Astrocyte (in vitro differentiated cells and primary cell): ENCODE measurements at places on chromosomes 7 and 10. TPM values are rescaled to one million over a fixed set of nuclear protein-coding genes. Genes with fewer than 3 reads are reported as not detected.

- H3K27me3 ChIP-seq = no peaks in the 10 kb centered on the region
- no peaks in the 10 kb centered on the region for H3K4me1 ChIP-seq
- H3K36me3 ChIP-seq = no peaks in the 10 kb centered on the region
- no peak for DNase-seq
- H3K27ac ChIP-seq = no peak overlapping the region
These were observed 93.5 kb downstream of the UPF2 start for GRCh38 chr10:11949152-11949551.

- peak; percentile 60 for DNase-seq
- H3K27ac ChIP-seq = peak overlapping the region; percentile 65
- no peaks in the 10 kb centered on the region for H3K27me3 ChIP-seq
- peaks cover 7% of the 10 kb centered on the region for H3K4me1 ChIP-seq
These were observed 101.8 kb upstream of the STRIP2 start for GRCh38 chr7:129332254-129333035.

- no peak for DNase-seq
- H3K4me3 ChIP-seq = no peak overlapping the region
- peaks cover 15% of the 10 kb centered on the region for H3K27me3 ChIP-seq
These were observed 54.6 kb downstream of the AFAP1L2 start for GRCh38 chr10:114349522-114350215.

- H3K4me1 ChIP-seq = peaks cover 19% of the 10 kb centered on the region
- H3K36me3 ChIP-seq = no peaks in the 10 kb centered on the region
- H3K27me3 ChIP-seq = no peaks in the 10 kb centered on the region
- no peak overlapping the region for H3K4me3 ChIP-seq
These were observed 180.5 kb downstream of the NRP1 start for GRCh38 chr10:33153968-33154327.

- no peaks in the 10 kb centered on the region for H3K36me3 ChIP-seq
- peak; percentile 94 for DNase-seq
- peaks cover 27% of the 10 kb centered on the region for H3K4me1 ChIP-seq
- H3K27ac ChIP-seq = peak overlapping the region; percentile 96
- H3K4me3 ChIP-seq = peak overlapping the region; percentile 38
These were observed 20.5 kb upstream of the COL1A2 start for GRCh38 chr7:94374231-94374630.

GRCh38 chr10:58140691-58141347, 126.9 kb downstream of the IPMK start:
- H3K4me1 ChIP-seq = no peaks in the 10 kb centered on the region
- H3K36me3 ChIP-seq = no peaks in the 10 kb centered on the region
- H3K27ac ChIP-seq = no peak overlapping the region
- H3K27me3 ChIP-seq = no peaks in the 10 kb centered on the region
- H3K4me3 ChIP-seq = no peak overlapping the region
- DNase-seq = no peak

GRCh38 chr7:46259947-46260346, 338.9 kb upstream of the IGFBP3 start:
- no peak overlapping the region for H3K4me3 ChIP-seq
- DNase-seq = peak; percentile 4
- no peaks in the 10 kb centered on the region for H3K27me3 ChIP-seq
- H3K27ac ChIP-seq = no peak overlapping the region
- no peaks in the 10 kb centered on the region for H3K36me3 ChIP-seq

DNA sequence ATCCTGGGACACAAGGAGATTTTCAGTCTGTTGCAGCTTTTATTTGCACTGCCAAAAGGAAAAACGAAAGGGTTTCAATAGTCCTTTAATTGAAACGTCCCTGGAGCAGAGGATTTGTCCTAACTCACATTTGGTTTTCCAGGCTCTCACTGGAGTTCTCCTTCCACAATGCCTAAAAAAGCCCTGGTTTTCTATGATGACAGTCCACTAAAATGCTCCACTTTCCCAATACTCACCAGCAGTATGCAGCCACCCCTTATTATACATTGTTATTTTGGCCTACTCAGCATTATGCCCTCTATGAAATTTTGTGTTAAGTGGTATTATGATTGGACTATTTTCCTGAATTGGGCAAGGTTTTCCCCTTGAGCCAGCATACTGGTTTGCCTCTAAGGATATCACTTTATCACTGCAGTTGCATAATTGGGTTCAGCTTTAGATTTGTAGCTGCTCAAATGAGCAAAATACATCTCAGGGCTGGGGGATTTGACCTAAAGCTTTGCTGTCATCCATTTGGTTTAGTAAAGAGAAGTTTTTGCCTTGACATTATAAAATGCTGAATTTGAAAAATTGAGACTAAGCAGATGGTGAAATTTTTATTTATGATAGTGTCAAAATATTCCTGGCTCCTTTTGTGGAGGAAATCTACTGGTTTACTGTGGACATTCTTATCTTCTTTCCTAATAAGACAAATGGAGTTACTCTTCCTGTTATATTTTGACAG, 239.2 kb downstream of the RNLS start:
- H3K36me3 ChIP-seq = no peaks in the 10 kb centered on the region
- H3K4me1 ChIP-seq = no peaks in the 10 kb centered on the region
- H3K27me3 ChIP-seq = no peaks in the 10 kb centered on the region

Gene NEUROD6
- total RNA-seq = not detected in 2 replicates

Gene LBX1
- not detected in 2 replicates for total RNA-seq

Gene EIF3B
- 198 and 213 TPM in 2 replicates for total RNA-seq

Gene ELAPOR2
- 23.9 and 25.2 TPM in 2 replicates for total RNA-seq

Gene GPR26
- 0.09 TPM in 1 of 2 replicates, not detected in the other for total RNA-seq

Gene CRHR2
- not detected in 2 replicates for total RNA-seq
